Sigmoid colon (tissue), 7 donors: ENCODE measurements at places on chromosomes 7 and 10. TPM values are rescaled to one million over a fixed set of nuclear protein-coding genes. Genes with fewer than 3 reads are reported as not detected.

NUTM2A gene
- 0.60 TPM for polyA plus RNA-seq

WNT2 gene
- not detected for polyA plus RNA-seq

INA gene
- polyA plus RNA-seq, result not detected

TUBB8 gene
- polyA plus RNA-seq, result not detected

GTPBP10 gene
- polyA plus RNA-seq, result 11.6 TPM

SUPV3L1 gene
- polyA plus RNA-seq, result 21.6 TPM

ANKRD1 gene
- polyA plus RNA-seq, result 8.4 TPM

ZRANB1 gene
- polyA plus RNA-seq, result 7.6 TPM

GPER1 gene
- 3.9 TPM for polyA plus RNA-seq

NUP205 gene
- polyA plus RNA-seq, result 9.5 TPM

TEX47 gene
- not detected for polyA plus RNA-seq

PARD3 gene
- polyA plus RNA-seq, result 18.0 TPM

AEBP1 gene
- 2.5 TPM for polyA plus RNA-seq
